ENCODE measurements at places on chromosomes 3 and 15.
A peak's percentile ranks its signal among the peaks of the same experiment; 100 is the strongest.

GRCh38 chr15:60315878-60316277 lies 81.9 kb downstream of the ANXA2 start:
- no peak for DNase-seq

DNA sequence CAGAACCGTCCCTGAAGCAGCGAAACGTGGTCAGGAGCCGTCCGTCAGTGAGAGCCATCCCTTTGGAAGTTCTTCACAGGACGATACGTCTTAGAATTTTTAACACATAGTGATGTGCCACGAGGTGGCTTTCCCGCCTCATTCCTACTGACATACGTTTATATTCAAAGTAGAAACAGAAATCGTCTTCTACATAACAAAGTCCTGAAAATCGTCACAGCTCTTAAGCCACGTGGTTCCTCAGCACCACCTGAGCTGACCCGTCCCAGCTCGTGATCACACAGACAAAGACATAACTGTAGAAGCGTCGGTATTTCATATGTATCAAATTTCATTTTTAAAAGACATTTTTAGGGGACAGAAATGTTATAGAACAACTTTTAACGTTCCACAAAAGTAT lies 73.5 kb downstream of the TFRC start:
- DNase-seq = no peak

DNA sequence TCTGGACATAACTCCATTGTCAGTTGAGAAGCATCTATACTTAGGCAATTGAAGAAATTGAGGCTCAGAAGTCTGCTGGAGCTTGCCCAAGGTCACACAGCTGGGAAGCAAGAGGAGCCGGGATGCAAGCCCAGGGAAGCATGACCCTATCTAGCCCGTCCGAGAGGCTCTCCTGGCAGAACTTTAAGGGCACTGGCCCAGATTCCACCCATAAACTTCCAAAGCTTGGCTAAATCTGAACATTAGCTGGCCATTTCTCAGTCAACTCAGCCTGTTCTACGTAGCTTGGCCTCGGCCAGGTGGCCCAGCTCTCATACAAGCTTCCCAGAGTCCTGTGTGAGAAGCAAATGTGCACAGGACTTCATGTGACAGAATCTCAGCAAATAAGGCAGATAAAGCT lies 75.8 kb downstream of the LRIG1 start:
- DNase-seq = no peak

DNA sequence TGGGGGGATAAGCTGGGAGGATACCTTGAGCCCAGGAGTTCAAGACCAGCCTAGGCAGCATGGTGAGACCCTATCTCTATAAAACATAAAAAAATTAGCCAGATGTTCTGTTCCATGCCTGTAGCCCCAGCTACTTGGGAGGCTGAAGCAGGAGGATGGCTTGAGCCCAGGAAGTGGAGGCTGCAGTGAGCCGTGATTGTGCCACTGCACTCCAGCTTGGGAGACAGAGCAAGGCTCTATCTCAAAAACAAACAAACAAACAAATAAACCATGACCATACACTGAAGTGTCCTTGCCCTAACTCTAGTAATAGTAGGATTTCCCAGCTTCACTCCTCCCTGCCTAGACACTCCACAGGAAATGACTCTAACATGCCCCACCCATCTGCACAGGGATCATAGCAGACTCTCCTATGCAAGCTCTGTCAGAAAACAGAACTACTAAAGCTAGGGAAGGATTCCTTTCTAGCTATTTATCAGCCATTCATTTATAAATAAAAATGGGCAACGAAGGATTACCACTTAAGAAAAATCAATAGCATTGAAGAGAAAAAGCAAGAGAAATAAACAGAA lies 4.6 kb downstream of the ERICH6 start:
- peak; percentile 14 for DNase-seq

DNA sequence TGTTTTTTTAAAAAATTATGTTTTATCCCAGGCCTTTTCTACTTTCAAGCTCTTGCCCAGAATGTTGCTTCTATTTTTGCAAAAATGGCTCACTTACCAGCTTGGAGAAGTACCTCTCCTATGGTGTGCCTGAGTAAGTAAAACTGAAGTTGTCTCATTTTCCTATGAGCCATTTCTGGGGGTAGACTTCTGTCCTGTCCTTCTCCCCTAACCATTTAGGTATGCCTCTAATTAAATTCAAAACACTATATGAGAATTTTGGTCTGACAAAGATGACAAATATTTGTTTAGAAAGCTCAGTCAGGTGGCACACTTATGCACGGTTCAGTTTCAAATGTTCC lies 282.5 kb upstream of the ICE2 start:
- DNase-seq = no peak

DNA sequence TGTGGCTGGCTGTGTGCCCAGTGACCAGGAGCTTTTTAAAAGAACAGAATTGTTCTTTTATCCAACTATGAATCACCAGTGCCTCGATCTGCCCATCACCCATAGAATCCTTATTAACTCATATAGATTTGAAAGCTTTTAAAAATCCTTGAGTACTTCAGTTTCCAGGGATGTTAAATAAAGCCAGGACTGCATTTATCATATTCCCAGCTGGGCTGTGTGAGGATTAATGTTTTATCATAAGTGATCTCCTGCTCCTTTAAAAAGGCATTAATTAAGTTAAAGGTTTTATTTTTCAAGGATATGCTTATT lies 234.0 kb downstream of the MYRIP start:
- peak; percentile 5 for DNase-seq

DNA sequence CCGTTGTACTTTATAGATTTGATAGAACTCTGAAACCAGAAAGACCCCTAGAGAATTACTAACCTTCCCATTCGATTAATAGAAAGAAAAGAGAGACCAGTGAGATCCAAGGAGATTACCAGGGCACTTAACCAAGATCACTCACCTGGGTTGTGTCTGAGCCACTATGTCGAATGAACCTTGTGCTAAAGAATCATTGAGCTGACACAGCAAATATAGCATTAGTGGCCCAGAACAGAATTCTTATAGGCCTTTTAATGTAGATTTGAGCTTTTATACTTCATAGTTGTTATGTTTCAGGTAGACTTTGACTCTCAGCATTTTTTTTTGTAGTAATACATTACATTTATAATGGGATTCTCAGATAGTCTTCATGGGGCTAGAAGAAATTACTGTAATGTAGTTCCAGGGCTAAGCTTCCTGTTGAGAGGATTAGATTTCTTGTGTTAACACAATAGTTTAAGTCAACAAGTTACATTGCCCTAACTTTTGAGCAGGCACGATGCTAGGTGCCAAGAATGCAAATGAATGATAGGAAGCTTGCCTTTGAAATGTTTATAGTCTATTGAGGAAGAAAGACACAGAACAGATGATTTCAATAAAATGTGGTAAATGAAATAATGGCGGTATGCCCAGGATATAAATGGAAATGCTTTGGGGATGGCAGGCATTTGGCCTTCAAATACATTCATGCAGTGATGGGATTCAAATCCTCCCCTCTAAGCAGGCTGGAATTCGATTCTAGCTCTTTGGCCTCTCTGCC lies 24.4 kb upstream of the ABHD10 start:
- no peak for DNase-seq

DNA sequence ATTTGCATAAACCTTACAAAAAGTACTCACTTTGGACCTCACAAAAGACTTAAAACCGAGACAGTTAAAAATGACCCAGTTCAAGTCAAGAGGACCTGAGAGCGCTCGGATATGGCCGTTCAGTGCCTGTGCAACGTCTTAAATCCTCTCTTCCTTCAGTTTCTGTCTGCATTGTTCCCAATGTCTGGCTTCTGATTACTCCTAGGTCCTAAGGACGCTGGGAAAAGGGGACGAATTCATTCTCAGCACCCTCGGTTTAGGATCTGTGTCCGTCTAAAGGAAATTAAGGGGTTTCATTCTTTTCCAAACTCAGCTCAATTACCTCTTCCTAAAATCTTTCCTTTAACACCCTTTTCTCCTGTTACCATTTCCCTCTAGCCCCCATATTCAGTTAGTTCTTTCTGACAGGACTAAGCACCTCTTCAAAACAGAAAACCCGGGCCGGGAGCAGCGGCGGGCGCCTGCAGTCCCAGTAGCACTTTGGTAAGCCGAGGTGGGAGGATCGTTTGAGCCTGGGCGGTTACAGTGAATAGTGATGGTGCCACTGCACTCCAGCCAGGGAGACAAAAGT lies 970 bp downstream of the DPPA4 start:
- DNase-seq = peak; percentile 5

DNA sequence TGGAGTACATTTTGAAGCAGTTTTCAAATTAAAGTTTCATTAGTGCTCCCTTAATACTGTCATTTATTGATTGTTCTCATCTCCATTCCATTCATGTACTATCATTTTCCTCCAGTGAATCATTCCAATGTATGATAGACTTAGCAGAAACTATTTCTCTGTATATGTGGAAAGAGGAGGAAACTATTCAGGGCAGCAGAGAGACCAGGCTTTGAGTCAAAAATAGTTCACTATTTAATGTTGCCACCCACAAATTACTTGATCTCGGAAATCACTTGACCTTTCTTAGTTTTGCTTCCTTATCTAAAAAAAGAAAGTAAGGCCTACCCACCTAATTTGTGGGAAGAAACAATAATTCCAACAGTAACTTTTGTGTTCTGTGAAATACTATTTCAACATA lies 610.5 kb upstream of the ZNF385D start:
- no peak for DNase-seq

DNA sequence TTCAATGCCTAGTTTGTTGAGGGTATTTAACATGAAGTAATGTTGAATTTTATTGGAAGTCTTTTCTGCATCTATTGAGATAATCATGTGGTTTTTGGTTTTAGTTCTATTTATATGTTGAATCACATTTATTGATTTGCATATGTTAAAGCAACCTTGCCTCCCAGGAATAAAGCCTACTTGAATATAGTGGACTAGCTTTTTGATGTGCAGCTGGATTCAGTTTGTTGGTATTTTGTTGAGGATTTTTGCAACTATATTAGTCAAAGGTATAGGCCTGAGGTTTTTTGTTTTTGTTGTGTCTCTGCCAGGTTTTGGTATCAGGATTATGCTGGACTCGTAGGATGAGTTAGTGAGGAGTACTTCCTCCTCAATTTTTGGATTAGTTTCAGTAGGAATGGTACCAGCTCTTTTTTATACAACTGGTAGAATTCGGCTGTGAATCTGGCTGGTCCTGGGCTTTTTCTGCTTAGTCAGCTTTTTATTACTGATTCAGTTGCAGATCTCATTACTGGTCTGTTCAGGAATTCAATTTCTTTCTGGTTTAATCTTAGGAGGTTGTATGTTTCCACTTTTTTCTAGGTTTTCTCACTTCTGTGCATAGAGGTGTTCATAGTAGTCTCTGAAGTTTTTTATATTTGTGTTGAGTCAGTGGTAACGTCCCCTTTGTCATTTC lies 209.8 kb upstream of the RBMS3 start:
- DNase-seq = no peak

GRCh38 chr3:156429125-156429524 lies 125.8 kb downstream of the SSR3 start:
- DNase-seq = no peak

GRCh38 chr3:190443257-190443656 lies 6.4 kb downstream of the TMEM207 start:
- DNase-seq = peak; percentile 36

DNA sequence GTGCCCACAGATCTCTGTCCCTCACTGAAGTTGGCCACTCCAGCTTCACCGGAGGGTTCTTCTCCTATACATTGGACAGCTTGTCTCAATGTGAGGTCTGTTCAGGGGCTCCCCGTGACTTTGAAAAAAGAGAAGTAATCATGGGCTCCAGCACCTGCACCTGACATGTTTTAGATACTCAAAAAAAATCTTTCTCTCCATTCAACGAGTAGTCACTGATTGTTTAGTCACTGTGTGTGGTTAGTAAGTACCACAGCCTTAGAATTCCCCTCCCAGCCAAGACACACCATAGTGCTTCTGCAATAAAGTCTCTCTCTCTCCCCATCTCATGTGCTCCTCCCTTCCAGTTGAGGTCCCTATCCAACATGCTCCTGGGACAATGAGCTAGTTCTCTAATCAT lies 18.6 kb downstream of the CCR9 start:
- DNase-seq = no peak

DNA sequence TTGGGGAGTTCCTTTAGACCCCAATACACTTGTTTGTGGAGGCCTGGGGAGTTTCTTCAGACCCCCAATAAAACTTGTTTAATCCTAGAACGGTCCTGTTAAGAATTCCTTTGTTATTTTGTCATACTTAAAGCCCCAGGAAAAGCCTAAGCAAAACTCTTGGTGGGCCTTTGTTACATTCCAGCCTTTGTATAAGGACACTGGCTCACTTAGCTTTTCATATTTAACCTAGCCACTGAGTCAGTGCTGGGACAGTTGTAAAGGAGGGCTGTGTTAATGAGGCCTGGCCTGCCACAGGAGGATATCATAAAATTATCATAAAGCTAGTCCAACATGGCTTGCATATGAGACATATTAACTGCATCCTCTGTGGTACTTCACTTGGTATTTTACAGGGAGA lies 760.1 kb downstream of the ZNF385D start:
- no peak for DNase-seq

DNA sequence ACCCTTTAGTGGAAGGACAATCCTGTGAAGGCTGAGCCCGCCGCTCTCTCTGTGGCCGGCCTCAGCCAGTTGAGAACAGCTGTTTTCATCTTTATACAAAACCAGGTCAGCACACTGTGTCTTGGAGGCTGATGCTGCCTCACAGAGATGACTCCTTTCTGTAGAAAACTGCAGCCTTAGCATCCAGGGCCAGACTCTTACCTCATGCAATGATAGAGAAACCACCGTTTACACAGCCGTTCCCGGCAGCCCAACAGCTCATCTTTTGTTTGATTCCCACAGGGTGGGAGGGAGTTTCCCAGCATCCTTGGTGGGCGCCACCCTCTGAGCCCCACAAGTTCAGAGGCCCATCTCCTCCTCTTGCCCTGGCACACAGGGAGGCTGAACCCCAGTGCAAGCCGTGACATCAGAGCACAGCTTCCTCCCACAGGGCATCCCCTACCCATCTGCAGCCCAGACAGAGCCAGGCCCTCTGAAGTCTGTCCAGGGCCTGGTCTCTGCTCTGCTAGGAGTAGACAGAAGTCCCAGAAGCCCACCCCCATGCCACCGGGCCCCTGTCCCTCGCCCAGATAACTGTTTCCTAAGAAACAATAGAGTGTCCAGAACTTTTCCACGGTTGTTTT lies 105.0 kb downstream of the LRRK1 start:
- peak; percentile 84 for DNase-seq

GRCh38 chr15:40037721-40038120 lies 1.3 kb downstream of the SRP14 start:
- DNase-seq = no peak

- no peak for DNase-seq
Observed at GRCh38 chr3:171543759-171544300, 83.6 kb upstream of the TNIK start.

DNA sequence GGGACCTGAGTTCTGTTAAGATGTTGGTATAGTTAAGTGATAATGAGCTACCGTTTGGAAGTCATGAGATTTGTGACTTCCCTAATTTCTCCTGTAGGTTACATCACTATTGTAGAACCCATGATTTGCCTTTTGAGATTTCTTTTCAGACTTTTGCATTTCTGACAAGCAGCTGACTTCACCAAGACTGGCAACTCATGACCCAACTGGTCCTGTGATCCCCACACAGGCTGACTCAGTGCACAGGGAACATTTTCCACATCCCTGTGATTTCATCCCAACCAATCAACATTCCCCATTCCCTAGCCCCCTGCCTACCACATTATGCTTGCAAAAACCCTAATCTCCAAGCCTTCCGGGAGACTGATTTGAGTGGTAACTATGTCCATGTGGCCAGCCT lies 242.1 kb upstream of the PDZRN3 start:
- DNase-seq = no peak

GRCh38 chr15:60591496-60592370 lies 112.8 kb upstream of the ICE2 start:
- no peak for DNase-seq

- peak; percentile 44 for DNase-seq
Observed at GRCh38 chr3:164459521-164460151, 618.7 kb downstream of the SI start.

- DNase-seq = peak; percentile 30
Observed at GRCh38 chr3:114155370-114155821, 23.5 kb downstream of the DRD3 start.
